Smooth muscle cell of the umbilical artery (primary cell): ENCODE measurements at places on chromosomes 1 and 21. TPM values are rescaled to one million over a fixed set of nuclear protein-coding genes. Genes with fewer than 3 reads are reported as not detected.

The SPRR3 gene
- not detected in 2 replicates for total RNA-seq

The KANK4 gene
- 0.30 TPM in 1 of 2 replicates, not detected in the other for total RNA-seq

The PAX7 gene
- not detected in 2 replicates for total RNA-seq

The OLIG2 gene
- total RNA-seq, result not detected in 2 replicates

The USH2A gene
- not detected in 2 replicates for total RNA-seq

The C1QB gene
- not detected in 2 replicates for total RNA-seq

The LMOD1 gene
- 10.1 and 27.0 TPM in 2 replicates for total RNA-seq

The ESPN gene
- 0.05 TPM in 1 of 2 replicates, not detected in the other for total RNA-seq

The PACC1 gene
- 15.4 and 20.2 TPM in 2 replicates for total RNA-seq

The PRAMEF26 gene
- not detected in 2 replicates for total RNA-seq

The LCE1D gene
- total RNA-seq, result not detected in 2 replicates
